ENCODE measurements at places on chromosomes 5 and 9.

DNA sequence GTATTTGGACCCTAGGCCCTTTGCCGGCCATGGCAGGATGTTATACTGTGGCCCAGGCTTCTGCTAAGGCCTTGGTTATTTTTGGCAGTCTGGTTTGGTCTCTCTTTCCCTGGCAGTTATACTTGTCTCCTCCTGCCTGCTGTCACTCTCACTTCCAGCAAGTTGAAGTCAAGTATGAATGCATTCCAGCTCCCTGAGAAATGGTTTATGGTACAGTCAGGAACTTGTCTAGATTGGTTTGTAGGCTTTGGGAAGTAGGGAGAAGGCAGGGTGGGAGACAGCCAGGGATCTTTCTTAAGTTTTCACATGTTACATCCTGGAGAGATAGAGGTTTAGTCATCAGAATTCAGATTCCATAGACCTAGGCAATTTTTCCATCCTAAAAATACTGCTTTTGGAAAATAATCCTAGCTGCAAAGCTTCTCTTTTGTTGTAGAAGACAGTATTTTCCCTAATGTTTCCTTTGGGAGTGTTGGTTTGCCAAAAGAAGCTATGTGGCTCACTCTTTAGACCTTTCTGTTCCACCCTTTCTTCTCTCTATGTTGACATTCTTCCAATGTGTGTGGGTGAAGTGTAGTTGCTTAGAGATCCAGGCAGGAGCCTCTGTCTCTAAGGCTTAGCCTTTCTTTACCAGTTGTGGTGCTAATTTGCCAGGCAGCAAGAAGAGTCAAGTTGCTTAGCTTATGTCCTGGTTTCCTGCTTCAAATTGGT lies 2.5 kb upstream of the KDM3B start:
- no peaks in the 10 kb centered on the region for H3K27me3 ChIP-seq
- peaks cover 29% of the 10 kb centered on the region for H3K4me1 ChIP-seq
- H3K36me3 ChIP-seq = peaks cover 64% of the 10 kb centered on the region
- no peak for DNase-seq

DNA sequence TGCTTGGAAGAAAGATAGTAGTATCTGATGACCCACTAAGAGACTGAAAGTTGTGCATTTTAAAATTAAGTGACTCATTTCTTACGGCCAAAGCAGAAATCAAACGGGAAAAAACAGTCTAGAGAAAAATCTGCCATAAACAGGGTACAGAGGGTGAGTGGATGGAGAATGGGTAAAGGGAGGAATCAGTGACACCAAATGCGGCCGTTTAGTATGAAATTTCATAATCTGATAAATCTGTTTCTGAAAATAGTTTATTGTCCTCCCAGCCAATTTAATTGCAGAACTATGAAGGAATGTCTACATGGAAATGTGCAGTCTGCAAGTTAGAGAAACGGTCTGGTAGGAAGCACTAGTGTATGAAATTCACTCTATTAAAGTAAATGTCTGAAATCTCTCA lies 39.5 kb downstream of the ADAMTS12 start:
- H3K27ac ChIP-seq = no peak overlapping the region
- no peak overlapping the region for H3K4me3 ChIP-seq
- no peak for DNase-seq
- peaks cover 18% of the 10 kb centered on the region for H3K4me1 ChIP-seq
- H3K27me3 ChIP-seq = peaks cover 2% of the 10 kb centered on the region

GRCh38 chr5:110255194-110255593 lies 471.3 kb downstream of the TMEM232 start:
- H3K27me3 ChIP-seq = no peaks in the 10 kb centered on the region
- no peak for DNase-seq

GRCh38 chr9:124758061-124758460 lies 13.1 kb downstream of the NR6A1 start:
- H3K27ac ChIP-seq = no peak overlapping the region
- peaks cover 20% of the 10 kb centered on the region for H3K4me1 ChIP-seq
- DNase-seq = no peak

GRCh38 chr5:76947082-76947503 lies 5.8 kb upstream of the CRHBP start:
- no peak for DNase-seq
- H3K27ac ChIP-seq = no peak overlapping the region
- no peak overlapping the region for H3K4me3 ChIP-seq
- no peaks in the 10 kb centered on the region for H3K4me1 ChIP-seq

- H3K36me3 ChIP-seq = no peaks in the 10 kb centered on the region
- H3K4me3 ChIP-seq = no peak overlapping the region
- H3K4me1 ChIP-seq = no peaks in the 10 kb centered on the region
- no peaks in the 10 kb centered on the region for H3K27me3 ChIP-seq
These were observed 62.9 kb downstream of the TMEM232 start for GRCh38 chr5:110663525-110663924.

DNA sequence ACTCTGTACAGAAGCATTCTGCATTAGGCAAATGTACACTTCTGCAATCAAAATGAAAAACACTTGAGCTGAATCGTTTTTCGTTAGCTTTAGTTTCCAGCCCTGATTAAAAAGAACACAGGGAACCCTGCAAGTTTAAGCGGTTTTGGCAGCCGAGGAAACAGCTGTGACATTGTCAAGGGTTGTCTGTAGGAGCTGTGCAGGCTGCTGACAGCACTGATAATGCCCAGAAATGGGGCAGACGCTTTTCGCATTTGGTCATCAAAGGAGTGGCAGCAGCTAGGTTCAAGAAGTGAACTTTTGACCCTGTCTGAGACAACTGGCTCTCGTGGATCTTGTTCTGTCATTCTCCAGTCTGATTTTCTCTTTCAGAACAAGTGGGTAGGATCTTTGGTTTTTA lies 165.6 kb upstream of the CCDC152 start:
- peaks cover 35% of the 10 kb centered on the region for H3K27me3 ChIP-seq
- H3K4me1 ChIP-seq = peaks cover 2% of the 10 kb centered on the region
- DNase-seq = no peak
- no peak overlapping the region for H3K4me3 ChIP-seq
- H3K27ac ChIP-seq = no peak overlapping the region

DNA sequence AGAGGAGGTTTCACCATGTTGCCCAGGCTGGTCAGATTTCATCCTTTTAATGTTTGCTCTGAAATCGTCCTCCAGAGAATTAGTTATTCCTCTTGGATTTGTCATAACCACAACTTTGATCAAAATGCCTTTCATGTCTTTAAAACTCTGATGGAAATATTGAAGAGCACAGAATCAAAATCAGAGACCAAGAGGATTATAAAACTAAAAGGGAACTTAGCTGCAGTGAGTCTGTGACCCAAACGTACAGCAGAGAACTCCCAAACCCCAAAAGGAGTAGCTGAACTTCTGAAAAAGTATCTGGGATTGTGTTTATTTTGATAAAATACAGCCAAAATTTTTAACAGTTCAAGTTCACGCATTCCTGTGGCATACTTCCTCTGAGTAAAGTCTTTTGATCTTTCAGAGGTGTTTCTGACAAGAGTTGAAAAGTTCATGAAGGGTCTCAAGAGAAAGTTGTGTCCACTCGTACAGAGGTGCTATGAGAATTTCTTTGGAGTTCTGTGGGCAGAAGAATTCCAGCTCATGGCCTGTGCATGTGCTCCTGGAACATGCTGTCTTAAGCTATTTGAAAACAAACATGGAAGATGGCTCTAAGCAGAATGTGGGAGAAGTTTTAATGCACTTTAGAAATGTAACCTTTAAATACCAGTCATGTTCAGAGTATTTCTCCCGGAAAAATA lies 124.0 kb downstream of the ESM1 start:
- no peaks in the 10 kb centered on the region for H3K36me3 ChIP-seq
- DNase-seq = no peak
- no peak overlapping the region for H3K27ac ChIP-seq
- no peak overlapping the region for H3K4me3 ChIP-seq
- peaks cover 70% of the 10 kb centered on the region for H3K27me3 ChIP-seq

DNA sequence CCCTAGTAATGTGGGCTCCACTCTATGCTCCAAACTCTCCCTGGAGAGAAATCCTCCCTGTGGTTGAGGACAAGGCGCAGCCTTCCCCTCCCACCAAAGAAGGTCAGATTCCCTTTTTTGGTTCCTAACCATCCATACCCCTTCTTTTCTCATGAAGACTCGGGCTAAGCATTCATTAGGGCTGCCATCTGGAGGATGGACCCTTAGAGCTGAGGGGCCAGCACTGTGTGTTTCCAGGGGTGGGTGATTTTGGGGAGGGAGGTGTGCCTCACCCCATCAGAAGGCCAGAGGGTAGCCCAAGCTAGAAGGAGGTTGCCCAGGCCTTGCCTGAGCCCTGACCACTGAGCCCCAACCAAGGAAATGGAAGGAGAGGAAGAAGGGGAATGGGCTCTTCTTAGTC lies 36.8 kb downstream of the TGFBI start:
- H3K27me3 ChIP-seq = peaks cover 2% of the 10 kb centered on the region
- H3K4me3 ChIP-seq = no peak overlapping the region
- H3K27ac ChIP-seq = no peak overlapping the region
